ENCODE measurements at places on chromosomes 16 and 17.

GRCh38 chr17:70352834-70353233 is 183.5 kb downstream of the KCNJ2 start:
- DNase-seq, result no peak

GRCh38 chr17:76870377-76870714 is 2.1 kb downstream of the MGAT5B start:
- no peak for DNase-seq

- DNase-seq, result no peak
Measured at GRCh38 chr17:19371259-19372010, 6.9 kb upstream of the MAPK7 start.

- no peak for DNase-seq
Measured at GRCh38 chr16:84027625-84028024, 15.0 kb downstream of the SLC38A8 start.

- no peak for DNase-seq
Measured at GRCh38 chr16:4317532-4318450, 1.9 kb downstream of the GLIS2 start.

- DNase-seq, result no peak
Measured at GRCh38 chr17:37818689-37819088, 73.8 kb upstream of the HNF1B start.

- no peak for DNase-seq
Measured at GRCh38 chr17:81566461-81567126, 14.4 kb upstream of the FAAP100 start.

DNA sequence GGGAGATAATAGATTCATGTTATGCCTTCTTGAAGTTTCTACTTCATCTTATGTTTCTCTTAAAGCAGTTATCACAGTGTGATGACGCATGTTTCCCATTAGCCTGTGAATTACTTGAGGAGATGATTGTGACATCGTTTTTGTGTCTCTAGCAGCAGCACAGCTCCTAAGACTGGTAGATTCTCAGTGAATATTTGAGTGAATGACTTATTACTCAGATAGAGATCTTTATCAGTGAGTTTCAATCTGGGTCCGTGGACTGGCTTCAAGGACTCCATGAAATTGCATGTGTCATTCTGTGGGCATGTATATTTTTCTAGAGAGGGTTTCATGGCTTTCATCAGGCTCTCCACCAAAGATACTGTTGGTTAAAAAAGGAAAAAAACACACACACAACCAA is 29.9 kb downstream of the YPEL2 start:
- no peak for DNase-seq

GRCh38 chr17:50952889-50953288 is 86.7 kb upstream of the TOB1 start:
- no peak for DNase-seq

Data from activated effector memory CD4-positive, alpha-beta T cell treated with Interleukin-2 at 50 U/mL for 16 hours (primary cell).